NCI-H1092 treated with DMSO at 0.1 percent for 48 hours (cell line): ENCODE measurements at places on chromosomes 13 and 19.
A peak's percentile ranks its signal among the peaks of the same experiment; 100 is the strongest.

GRCh38 chr19:37845932-37846331 lies 60.5 kb downstream of the WDR87 start:
- no peak for DNase-seq

- no peak for DNase-seq
Measured at GRCh38 chr19:5345895-5346386, 5.3 kb upstream of the PTPRS start.

DNA sequence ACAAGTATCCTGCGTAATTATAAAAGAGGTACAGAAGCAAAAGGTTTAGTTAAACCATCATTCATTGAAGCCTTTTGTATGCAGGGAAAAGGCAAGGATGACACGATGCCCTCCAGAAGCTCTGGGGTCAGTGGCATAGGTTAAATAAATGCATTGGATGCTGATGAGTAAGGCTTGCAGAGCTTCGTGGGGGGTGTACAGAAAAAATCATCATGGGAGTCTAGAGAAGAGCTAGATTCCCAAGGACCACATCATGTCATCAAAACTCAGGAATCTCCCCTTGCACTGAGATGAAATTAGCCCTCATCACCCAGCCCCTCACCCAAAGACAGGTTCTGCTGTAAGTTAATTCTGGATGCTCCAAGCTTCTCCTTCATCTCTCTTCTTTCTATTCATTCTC lies 8.3 kb downstream of the FPR1 start:
- no peak for DNase-seq

- no peak for DNase-seq
Measured at GRCh38 chr19:55145232-55145631, 3.8 kb downstream of the TNNT1 start.

DNA sequence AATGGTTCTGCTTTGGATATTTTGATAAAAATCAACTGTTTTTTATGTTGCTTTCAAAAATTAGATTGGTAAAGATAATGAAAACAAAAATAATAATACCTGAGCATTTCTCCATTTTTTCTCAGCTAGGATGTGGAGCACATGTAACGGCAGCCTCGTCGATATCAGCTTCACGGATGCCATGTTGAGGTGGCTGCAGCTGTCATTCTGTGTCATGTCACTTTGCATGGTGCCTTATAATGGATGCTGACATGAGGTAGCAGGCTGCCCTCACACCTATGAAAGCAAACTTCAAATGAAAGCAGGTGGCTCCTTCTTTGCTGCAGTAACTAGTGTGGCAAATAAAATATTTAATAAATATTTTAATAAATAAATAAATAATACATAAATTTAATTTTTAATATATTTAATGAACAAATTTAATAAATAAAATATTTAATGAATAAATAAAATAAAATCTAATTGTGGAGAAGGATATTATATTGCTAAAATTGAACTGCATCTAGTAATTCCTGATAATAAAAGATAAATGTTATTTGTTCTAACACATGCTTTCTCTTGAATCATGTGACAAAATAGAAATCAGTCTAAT lies 955.7 kb upstream of the SLC10A2 start:
- no peak for DNase-seq

DNA sequence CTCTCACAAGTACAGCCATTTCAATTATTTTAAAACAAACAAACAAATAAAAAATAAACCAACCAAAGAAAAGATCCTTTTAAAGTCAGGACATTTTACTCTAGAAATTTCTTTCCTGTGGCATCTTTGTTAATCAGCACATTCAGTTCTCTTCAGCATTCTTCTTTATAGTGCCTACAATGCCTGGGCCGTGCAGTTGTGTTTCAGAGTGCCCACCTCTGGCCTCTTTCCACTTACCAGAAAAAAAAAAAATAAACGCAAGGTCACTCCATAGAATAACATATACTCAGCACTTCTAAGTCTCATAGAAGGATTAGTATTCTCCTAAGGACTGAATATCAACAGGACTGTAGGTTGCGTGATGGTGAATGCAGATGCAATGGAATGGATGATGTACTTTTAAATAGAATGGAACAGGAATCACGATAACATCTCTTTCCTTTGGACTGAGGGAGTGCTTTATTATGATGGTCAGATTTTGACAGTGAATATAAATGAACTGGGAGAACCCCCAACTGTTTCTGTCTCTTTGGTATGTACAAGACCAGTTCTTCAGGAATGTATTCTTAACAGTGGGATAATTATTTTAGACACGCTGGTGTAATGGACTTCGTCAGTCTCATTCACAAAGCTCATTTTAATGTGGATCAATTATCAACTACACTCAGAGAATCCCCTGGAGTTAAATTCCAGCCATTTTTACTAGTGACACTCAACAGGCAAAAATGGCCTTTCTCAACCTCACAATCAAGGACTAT lies 125.0 kb upstream of the NBEA start:
- DNase-seq, result no peak

DNA sequence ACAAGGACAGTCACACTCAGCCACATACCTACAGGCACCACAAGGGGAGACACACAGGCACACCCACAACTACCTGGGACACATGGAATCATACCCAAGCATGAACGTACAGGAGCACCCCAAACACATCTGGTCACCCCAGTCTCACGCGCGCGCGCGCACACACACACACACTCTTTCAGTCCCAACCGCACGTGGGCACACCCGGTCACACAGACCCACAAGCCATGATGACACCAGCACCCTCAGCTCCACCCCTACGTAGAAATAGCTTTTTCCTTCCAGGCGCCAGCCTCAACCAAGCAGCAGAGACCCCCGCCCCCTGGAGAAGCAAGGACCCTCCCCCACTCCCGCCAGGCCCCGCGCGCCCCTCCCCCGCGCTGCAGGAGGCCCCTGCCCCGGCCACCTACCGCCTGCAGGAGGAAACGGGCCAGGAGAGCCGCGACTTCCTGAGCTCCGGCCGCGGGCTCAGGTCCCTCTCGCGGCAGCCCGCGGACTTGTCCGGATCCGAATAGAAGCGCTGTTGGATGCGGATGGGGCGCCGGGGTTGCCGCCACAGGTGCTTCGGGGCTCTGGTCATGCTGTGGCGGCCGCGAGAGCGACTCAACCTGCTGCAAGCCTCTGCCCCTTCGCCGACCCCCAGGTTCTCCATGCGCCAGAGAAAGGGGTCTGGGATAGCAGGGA lies 6.4 kb upstream of the PDE4C start:
- peak; percentile 57 for DNase-seq

GRCh38 chr13:93603043-93603442 lies 376.4 kb downstream of the GPC6 start:
- DNase-seq, result no peak

DNA sequence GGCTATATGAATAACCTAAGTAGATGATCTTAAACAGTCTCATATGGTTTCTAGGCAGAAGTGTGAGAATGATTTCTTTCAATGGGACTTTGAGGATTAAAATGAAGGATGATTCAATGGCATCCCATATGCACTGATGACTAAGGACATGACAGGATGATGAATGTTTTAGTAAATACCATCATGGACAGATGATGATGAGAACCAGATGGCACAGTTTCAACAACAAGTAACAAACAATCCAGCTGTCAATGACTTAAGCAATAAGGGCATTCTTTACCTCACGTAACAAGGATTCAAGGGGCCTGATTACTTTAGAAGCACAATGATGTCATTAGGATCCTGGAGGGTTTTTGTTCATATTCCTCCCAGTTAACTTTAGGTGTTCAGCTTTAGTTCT lies 2678.4 kb downstream of the PCDH9 start:
- no peak for DNase-seq

- no peak for DNase-seq
Measured at GRCh38 chr13:30802501-30802900, 67.2 kb downstream of the ALOX5AP start.

GRCh38 chr19:5588441-5588840 lies 20.7 kb upstream of the TINCR start:
- no peak for DNase-seq

- no peak for DNase-seq
Measured at GRCh38 chr13:32264407-32264806, 50.8 kb downstream of the ZAR1L start.

DNA sequence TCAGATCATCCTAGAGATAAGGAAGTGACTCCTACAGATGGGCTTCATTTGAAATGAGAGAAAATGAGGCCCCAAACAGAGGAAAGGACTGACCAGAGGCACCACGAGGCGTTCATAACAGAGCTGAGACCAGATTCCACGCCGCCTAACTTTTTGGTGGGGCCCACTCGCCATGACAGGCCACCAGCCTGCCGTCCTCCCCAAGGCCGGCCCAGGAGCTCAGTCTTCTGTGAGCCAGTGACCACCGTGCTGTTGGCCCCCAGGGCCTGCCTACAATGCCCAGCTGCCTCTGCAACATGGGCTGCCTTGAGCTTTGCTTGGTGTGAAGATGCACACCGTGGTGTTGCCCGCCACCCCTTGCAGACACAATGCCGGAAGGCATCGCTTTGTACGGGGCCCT lies 40.5 kb downstream of the TSHZ3 start:
- DNase-seq, result no peak

DNA sequence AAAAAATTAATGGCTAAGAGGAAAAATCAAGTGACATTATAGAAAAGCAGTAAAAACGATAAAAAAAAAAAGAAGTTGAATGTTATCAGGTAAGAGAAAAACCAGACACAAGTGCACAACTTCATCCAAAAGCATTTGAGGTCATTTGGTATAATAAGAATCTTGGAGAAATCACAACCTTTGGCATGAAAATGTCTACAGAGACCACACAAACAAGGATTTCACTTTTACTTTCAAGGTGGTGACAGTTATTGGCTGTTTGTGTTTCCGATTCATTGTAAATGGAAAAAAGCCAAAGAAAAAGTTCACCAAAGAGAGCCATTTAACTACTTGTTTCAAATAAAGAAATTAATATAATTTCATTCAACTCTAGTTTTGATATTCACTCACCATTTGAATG lies 1193.5 kb downstream of the PCDH9 start:
- DNase-seq, result no peak

- DNase-seq, result no peak
Measured at GRCh38 chr13:35704331-35704730, 227.8 kb upstream of the MAB21L1 start.

GRCh38 chr19:55641426-55642152 lies 787 bp downstream of the ZNF580 start:
- DNase-seq, result no peak

GRCh38 chr19:17063428-17063827 lies 11.8 kb downstream of the HAUS8 start:
- DNase-seq, result no peak

GRCh38 chr19:30131722-30132291 lies 189.8 kb downstream of the URI1 start:
- DNase-seq, result no peak

GRCh38 chr13:103188713-103189326 lies 122.6 kb upstream of the SLC10A2 start:
- peak; percentile 72 for DNase-seq

GRCh38 chr19:2194513-2195078 lies 30.9 kb downstream of the DOT1L start:
- no peak for DNase-seq

GRCh38 chr13:45142440-45143345 lies 22.4 kb downstream of the GTF2F2 start:
- no peak for DNase-seq

- DNase-seq, result peak; percentile 89
Measured at GRCh38 chr13:25489238-25489637, 117.5 kb downstream of the ATP8A2 start.

DNA sequence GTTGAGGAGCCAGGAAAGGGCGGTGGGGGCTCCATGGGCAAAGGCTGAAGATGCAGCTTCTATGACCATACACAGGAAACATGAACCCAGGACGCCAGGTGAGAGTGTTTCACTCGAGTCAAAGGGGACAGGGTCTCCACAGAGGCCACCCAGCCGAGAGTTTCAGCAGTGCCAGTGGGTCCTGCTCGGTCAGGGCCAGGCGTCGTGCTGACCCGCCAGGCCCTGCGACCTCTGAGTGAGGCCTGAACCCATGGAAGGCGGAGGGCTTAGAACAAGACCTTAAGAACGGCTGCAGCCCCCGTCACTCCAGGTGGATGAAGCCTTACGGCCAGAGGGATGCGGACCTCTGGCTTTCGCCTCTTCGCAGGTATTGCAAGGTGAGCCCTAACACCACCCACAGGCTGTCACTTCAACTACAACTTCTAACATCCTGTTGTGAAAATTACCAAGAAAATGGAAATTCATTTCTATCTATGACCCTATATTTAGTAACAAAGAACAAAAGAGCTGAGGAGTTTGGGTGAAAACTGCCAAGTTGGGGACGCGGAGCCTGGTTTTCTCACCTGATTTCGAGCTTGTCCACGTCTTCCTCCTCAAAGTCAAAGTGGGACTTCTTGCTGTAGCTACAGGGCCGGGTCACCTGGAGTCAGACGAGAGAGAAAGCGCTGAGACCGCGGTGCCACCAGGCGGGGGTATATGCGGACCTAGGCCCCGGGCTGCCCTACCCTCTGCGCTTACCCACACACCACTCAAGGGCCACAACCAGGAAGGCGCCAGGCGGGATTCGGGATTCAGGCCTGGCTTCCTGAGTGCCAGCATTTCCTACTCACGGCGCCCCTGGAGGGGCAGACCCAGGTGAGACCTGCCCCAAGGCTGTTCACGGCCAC lies 50.1 kb upstream of the C13orf46 start:
- no peak for DNase-seq

- DNase-seq, result no peak
Measured at GRCh38 chr19:18626906-18627305, 9.9 kb upstream of the KLHL26 start.

DNA sequence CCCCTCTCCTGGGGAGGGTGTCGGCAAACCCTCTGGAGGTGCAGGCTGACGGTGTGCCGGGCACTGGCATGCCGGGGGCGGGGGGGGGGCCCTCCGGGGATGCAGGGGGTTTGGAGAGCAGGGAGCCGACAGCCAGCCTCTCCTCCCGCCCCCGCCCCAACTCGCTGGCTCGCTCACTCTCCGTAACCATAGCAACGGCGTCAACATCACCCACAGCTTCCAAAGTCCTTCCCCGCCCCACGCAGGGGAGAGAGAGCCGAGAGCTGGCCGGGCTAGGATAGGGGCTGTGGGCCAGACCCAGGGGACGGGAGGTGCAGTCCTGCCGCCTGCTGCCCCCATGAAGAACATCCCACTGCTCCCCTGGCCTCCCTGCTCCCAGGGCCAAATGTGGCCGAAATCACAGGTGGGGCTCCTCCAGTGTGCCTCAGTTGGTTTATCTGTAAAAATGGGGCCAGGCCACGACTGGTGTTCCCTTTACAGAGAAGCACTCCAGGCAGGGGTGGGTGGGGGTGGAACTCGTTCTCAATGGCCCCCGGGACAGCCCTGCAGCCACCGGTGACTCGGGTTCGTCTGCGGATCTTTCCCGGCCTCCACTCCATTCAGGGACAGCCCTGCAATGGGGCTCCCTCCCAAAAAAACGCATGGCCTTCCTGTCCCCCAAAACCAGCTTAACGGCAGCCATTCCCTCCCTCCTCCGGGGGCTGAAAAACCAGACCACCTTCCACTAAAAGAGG lies 3.2 kb downstream of the KLF16 start:
- no peak for DNase-seq

- no peak for DNase-seq
Measured at GRCh38 chr13:111171629-111172028, 56.5 kb downstream of the ARHGEF7 start.

GRCh38 chr13:90751026-90751425 lies 596.5 kb upstream of the MIR17HG start:
- no peak for DNase-seq

- no peak for DNase-seq
Measured at GRCh38 chr19:2337329-2337707, 8.8 kb downstream of the SPPL2B start.

- DNase-seq, result peak; percentile 15
Measured at GRCh38 chr13:110126391-110126961, 180.5 kb downstream of the COL4A1 start.
